ENCODE measurements at places on chromosomes 2 and 18. TPM values are rescaled to one million over a fixed set of nuclear protein-coding genes. Genes with fewer than 3 reads are reported as not detected.

The STAMBP gene
- 47.9 TPM for polyA plus RNA-seq

DNA sequence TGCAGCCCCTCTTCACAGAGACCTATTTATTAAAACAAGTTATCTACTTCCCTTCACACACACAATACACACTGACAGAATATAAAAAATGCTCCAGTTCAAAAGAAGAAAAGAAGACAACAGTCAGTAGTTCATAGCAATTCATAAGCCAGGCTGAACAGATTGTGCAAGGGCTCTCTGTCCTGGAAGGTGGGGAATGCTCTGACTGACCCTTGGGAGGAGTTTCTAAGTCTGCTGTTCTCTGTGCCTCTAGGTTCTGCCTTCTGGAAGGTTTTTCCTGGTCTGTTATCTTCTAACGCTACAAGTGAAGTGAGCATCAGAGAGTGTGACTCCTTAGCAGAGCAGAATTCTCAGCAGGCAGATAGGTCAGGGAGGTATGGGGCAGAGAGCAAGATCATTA, 35.7 kb downstream of the SP3 start:
- DNase-seq: no peak

The SPIRE1 gene
- polyA plus RNA-seq: 16.4 TPM

- no peak for DNase-seq
These were observed 10.4 kb upstream of the RAPGEF4 start for GRCh38 chr2:172725284-172725683.

The IL36G gene
- not detected for polyA plus RNA-seq

DNA sequence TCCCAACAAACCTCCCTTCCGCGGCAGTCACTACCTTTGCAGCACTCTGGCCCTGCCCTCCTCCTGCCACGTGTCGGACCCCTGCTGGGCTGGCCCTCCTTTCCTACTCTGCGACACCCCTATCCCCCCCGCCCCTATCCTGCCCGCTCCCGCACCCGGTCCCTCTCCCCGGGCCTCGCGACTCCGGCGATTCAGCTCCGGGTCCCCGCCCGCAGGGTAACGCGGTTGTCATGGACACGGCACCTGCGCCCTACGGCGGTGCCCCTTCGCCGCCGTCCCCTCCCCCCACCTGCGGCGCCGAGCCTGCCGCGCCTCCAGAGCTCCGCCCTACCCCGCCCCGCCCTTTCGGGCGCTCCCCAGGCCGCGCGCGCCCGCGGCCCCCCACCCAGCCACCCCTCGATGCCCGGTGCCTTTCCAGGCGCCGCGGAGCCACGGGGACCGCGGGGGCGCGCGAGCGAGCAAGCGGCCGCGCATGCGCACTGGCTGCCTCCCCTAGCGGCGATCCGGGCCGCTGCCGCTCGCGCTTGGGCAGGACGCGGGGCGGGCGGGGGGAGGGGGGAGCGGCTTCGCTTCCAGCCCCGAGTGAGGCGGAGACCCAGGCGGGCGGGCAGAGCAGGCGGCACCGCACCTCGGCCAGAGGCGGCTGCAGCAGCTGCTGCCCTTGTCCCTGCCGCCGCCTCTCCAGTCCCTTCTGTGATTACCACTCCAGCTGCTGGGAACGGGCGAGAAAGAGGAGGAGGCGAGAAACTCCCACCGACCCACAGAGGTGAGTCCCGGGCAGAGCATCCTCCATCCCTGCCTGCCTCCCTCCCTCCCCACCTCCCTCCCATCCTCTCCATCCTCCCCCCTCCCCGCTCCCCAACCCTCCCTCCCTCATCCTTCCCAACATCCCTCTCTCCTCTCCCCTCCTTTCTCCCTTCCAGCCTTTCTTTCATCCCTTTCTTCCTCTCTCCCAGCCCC, at the start of gene CTNNA2:
CTNNA2 (plus strand) TSS at position 610 of the 960 bp plus-strand sequence.
- no peak for DNase-seq

Data from BJ (cell line).